Bronchial epithelial cell (primary cell): ENCODE measurements at places on chromosomes 12 and 14. TPM values are rescaled to one million over a fixed set of nuclear protein-coding genes. Genes with fewer than 3 reads are reported as not detected.
A peak's percentile ranks its signal among the peaks of the same experiment; 100 is the strongest.

PARPBP gene
- 0.90 and 1.8 TPM in 2 replicates for total RNA-seq

TAS2R19 gene
- 2.4 and 3.9 TPM in 2 replicates for total RNA-seq

ALKBH2 gene
- 24.6 and 47.9 TPM in 2 replicates for total RNA-seq

KRT75 gene
- total RNA-seq: 1.8 and 7.3 TPM in 2 replicates

INSM2 gene
- total RNA-seq: not detected in 2 replicates

SERPINA5 gene
- not detected in 2 replicates for total RNA-seq

KERA gene
- not detected in 2 replicates for total RNA-seq

TAS2R13 gene
- total RNA-seq: 0.38 and 1.1 TPM in 2 replicates

CYP27B1 gene
- total RNA-seq: 0.77 and 3.9 TPM in 2 replicates

ZFYVE21 gene
- total RNA-seq: 76.1 and 77.7 TPM in 2 replicates

DNA sequence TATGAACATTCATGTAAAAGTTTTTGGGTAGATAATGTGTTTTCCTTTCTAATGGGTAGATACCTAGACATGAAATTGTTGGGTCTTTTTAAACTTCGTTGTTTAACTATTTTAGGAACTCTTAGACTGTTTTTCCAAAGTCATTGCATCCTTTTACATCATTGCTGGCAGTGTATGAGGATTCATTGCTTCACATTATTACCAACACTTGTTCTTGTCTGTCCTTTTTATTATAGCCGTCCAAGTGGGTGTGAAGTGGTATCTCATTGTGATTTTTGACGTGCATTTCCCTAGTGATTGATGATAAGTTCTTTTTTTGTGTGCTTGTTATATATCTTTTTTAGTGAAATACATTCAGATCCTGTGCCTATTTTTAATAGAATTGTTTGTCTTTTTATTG, 39.4 kb downstream of the USP15 start:
- DNase-seq: no peak

- no peak for DNase-seq
These were observed 785 bp upstream of the NIN start for GRCh38 chr14:50831726-50832168.

DNA sequence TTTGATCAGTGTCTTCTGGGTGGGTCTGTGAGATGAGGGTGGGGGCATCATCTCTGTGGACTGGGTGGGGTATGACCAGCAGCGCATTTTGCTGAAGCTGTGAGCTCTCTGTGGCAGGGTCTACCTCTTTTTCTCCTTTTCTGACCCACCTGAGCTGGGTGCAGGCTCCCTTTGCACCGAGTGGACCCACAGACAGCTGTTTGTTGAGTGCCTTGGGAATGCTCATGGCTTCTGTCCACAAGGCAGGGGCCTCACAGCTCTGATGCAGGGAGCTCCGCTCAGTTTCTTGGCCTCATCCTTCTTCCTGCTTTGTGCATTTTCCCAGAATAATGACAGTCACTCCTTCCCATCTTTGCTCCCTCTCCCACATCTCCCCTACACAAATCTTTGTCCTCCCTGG, 380.6 kb downstream of the DPF3 start:
- DNase-seq: no peak

- DNase-seq: no peak
These were observed 19.4 kb downstream of the GPR132 start for GRCh38 chr14:105045710-105046326.

- DNase-seq: no peak
These were observed 6.8 kb downstream of the ACAD10 start for GRCh38 chr12:111692575-111693210.

DNA sequence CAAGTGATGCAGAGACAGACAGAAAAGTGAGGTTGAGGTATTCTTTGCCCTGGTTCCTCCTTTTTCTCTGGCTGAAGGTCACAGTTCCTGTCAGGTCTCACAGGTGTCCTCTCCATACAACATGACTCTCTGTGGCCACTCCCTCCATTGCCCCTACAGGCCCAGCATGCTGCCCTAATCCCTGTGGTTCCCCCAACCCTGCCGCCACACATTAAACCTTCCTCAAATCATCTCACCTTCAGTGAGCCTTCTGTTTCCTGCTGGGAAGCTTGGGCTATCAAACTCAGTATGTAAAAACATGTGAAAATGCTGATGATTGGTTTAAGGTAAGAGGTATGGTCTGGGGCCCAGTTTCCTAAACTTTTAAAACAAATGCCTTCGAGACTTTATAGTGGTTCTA, 159.0 kb upstream of the E2F7 start:
- DNase-seq: no peak

DNA sequence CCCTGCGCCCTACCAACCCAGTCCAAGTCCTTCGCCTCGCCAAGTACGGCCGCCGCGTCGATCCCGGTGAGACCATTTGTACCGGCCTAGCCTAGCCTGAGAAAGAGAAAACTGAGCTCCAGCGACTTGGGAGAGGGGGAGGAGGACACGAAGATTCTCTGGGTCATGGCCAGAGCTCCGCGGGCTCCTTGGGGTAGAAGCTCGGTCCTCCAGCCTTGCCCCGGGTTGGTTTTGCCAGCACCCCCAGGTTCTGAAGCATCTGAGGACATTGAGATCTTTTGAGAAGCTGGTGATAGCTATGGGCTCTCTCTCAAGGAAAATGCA, 7.3 kb downstream of the LHX5 start:
- DNase-seq: no peak

DNA sequence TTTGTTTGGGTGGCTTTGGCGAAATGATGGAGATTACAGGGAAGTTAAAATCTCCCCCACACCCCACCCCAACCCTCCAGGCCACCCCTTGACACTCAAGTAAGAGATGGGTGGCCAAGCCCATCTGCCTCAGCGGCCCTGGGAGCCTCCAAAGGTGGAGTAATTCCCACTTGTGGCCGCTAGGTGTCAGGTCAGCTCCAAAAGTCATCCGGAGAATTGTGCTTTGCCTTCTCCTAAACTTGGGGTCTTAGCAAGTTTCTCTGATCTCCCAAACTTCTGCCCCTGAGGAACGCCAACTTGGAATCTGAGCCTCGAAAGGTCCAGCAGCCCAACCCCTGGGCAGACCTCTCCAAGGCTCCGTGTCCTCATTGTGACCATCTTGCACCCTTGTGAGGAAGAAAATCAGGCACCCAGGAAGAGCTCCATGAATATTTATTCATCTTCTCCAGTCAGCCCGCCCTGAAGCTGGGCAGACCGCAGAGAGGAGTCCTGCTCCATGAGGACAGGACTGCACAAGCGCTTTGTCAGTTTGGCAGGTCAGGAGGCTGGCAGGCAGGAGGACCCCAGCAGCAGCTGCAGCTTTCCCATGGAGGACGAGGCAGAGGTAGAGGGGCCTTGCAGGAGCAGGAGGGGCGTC, 46.7 kb downstream of the LRRC74A start:
- DNase-seq: peak; percentile 19

DNA sequence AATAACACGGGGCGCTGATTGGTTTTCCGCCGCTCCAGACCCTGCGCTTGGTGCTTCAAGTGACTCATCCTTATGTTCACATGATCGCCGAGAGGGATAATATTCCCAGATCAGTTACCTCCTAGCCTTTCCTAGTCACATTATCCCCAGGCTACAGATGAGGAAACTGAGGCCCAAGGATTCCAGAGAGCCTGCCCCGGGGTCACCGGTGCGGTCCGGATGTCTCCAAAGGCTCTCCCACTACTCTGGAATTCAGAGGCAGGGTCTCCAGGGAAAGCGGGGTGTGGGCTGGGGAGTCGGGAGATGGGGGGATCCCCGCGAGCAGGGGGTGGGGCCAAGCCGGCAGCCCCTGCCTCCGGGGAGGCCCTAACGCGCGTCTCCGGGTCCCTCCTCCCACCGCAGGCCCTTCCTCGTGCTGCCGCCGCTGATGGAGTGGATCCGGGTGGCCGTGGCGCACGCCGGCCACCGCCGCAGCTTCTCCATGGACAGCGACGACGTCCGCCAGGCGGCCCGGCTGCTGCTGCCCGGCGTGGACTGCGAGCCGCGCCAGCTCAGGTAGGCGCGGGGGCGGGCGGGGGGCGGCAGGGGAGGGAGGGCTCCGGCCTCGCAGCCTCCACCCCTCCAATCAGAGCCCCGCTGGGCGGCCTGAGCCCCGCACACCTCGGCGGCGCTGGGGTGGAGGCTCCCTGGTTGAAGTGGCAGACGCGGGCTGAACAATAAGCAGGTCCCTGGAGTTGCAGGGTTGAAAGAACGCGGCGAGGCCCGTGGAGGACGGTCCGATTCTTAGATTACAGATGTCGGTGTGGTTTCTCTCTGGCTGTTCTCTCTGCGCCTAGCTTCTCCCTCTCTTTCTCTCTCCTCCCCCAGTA, 104.6 kb upstream of the PWP1 start:
- DNase-seq: no peak

- DNase-seq: no peak
These were observed 603.4 kb upstream of the FOXG1 start for GRCh38 chr14:28163233-28163632.

- no peak for DNase-seq
These were observed 64.2 kb downstream of the CHGA start for GRCh38 chr14:92987148-92987570.

GRCh38 chr12:101619858-101620761, 25.3 kb downstream of the MYBPC1 start:
- DNase-seq: no peak

GRCh38 chr12:16136219-16136988, 141.1 kb downstream of the SLC15A5 start:
- peak; percentile 87 for DNase-seq

DNA sequence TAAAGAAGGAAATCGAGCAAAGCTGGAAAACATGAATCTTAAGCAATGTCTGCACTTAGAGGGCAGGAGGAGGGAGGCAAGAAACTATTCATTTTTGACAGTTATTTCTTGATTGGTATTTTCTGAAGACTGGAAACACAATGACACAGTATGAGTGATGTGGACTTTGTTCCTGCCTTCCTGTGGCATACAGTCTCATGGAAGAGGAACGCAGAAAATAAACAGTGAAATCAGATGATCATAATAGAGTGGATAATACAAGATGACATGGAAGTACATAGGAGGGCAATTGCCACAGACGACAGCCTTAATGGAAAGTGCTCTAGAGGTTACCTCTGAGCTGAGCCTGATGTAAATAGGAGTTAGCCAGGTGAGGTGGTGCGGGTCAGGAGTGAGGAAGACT, 140.4 kb upstream of the MAX start:
- peak; percentile 22 for DNase-seq

DNA sequence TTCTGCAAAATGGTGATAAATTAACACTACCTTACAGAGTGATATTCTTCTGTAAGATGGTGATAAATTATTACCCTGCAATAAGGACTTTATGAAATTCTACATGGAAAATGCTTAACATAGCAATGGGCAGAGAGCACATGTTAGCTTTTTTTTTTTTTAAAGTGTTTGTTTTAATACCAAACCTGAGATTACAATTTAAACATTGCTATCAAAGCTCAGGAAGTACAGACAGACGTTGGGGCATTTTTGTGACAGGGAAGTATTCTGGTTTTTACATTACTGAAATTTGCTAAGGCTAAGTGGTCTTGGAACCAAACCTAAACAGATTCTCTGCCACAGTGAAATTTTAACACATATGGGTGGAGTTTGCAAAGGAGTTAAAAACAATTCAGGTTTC, 133.1 kb downstream of the FGD4 start:
- no peak for DNase-seq

DNA sequence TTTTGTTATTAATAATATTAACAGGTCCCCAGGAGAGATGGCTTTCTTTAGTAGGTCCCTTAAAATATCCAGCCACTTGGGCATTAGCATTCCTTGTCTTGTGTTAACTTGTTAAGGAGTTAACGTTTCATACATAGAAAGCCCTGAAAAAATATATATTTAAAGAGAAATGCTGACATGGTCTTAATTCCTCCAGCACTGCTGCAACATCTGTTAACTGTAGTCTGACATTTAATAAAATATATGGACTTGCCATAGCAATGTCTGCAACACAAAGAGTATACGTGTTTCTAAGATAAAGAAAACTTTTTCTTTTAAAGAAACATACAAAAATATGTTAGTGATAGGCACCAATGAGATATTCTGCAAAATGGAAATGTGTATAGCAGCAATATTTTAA, 10.0 kb downstream of the SLC38A4 start:
- DNase-seq: no peak

DNA sequence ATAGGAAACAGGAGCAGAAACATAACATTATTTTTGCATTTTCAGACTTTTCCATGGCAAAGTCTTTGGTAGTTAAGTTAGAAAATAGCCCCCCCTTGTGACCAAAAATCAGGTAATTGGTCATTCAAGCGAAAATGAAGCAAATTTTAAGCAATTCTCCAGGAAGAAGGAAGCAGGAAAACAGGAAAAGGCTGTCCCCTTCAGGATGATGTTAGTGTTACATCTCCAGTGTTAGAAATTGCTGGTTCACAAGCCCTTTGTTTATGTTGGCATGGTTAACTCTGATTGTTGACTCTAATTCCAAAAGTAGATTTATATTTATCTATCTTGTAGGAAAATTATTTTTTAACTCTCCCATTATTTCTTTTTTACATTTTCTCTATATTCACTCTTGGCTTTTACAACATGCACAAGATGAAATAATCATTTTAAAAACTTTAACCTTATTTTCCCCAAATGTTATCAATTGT, 18.8 kb upstream of the GAS2L3 start:
- DNase-seq: peak; percentile 78

DNA sequence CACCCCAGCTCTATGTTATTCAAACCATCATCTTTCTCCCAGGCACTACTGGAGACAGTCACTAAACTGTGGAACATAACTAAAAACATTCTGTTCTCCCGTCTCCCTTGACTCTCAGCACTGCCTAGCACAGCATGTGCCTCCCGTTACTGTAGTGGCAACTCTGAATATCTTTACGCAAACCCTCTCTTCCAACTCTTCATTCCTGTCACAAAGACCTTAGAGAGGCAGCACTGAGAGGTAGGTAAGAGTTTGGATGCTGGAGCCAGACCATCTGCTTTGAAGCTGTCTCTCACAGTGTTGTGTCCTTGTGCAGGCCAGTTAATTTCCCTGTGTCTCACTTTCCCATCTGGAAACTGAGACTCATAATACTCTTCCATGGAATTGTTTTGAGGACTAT, 108.1 kb downstream of the DIP2B start:
- DNase-seq: no peak

- no peak for DNase-seq
These were observed 63.7 kb upstream of the IFNG-AS1 start for GRCh38 chr12:67925552-67925951.

GRCh38 chr14:65142914-65143625, 40.8 kb upstream of the MAX start:
- DNase-seq: no peak

GRCh38 chr12:88450136-88450535, 130.1 kb downstream of the KITLG start:
- no peak for DNase-seq

DNA sequence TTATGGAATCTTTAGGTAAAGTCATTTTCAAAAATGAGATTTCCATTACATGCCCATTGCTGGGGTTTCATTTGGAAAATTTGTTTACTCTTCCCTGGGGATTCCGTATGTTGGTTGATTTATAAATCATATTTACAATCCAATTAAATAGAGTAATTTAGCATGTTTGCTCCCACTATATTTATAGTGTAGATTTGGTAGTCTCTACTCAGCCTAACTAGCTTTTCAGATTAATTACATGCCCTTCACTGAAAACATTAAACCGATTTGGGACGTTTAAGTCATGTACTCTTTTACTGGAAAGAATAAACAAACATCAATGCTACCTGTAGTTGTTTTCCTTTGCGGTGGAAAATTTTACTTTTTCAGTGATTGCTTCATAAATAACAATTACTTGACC, 10.4 kb downstream of the PAX9 start:
- DNase-seq: no peak

GRCh38 chr12:113007166-113007565, 28.8 kb downstream of the OAS2 start:
- DNase-seq: peak; percentile 37

- peak; percentile 28 for DNase-seq
These were observed 1120.5 kb upstream of the FLRT2 start for GRCh38 chr14:84409435-84409834.
